ENCODE measurements at places on chromosomes 7 and 10.

GRCh38 chr7:16399916-16400892, 21.1 kb downstream of the CRPPA start:
- DNase-seq, result no peak

- no peak for DNase-seq
Measured at GRCh38 chr10:47252093-47252780, 47.8 kb upstream of the GDF10 start.

GRCh38 chr10:14774797-14775196, at the start of gene FAM107B:
FAM107B (minus strand) TSS chr10:14774897; CDS start chr10:14774663, 234 bp downstream.
- DNase-seq, result no peak

- no peak for DNase-seq
Measured at GRCh38 chr10:127612-128432, 7.4 kb upstream of the ZMYND11 start.

- DNase-seq, result no peak
Measured at GRCh38 chr10:75396631-75397495, 4.7 kb downstream of the ZNF503 start.

- no peak for DNase-seq
Measured at GRCh38 chr7:19491821-19492452, 216.9 kb downstream of the POLR1F start.

DNA sequence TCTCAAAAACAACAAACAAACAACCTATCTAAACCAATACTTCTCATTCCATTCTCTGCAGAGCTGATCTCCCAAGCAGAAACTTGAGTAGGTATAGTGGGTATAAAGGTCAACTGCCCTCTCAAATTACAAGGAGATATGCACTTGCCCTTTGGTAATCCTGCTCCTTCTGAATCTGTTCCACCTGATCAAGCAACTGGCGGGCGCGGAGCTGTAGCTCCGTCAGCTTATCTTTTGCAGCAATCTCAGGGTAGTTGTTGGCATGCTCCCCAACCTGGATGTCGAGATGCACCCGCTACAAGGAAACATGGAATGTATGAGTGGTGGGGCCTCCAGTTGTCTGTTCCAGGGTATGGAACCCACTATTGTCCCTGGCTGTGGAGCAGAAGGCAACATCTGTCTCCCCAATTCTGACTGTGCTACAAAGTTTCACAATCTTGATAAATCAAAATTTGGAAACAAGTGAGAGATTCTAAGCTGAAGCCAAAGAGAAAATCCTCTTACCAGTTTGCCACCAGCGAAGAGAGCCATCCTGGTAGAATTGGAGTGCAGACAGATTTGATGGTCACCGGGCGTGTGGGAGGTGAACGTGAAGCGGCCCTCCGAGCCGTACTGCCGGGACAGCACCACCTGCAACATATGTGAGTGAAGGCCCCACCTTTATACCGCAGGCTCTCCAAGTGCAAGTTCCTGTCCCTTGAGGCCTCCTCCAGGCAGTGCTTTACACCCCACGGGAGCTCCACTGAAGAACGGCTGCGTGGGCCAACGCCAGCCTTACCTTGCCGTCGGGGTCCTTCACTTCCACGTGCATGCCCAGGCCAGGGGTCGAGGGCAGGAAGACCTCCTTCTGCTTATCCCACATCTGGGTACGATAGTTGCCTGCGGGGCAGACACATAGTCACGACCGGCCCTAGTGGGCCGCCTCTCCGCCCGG, 819 bp downstream of the TMED4 start:
- DNase-seq, result no peak

DNA sequence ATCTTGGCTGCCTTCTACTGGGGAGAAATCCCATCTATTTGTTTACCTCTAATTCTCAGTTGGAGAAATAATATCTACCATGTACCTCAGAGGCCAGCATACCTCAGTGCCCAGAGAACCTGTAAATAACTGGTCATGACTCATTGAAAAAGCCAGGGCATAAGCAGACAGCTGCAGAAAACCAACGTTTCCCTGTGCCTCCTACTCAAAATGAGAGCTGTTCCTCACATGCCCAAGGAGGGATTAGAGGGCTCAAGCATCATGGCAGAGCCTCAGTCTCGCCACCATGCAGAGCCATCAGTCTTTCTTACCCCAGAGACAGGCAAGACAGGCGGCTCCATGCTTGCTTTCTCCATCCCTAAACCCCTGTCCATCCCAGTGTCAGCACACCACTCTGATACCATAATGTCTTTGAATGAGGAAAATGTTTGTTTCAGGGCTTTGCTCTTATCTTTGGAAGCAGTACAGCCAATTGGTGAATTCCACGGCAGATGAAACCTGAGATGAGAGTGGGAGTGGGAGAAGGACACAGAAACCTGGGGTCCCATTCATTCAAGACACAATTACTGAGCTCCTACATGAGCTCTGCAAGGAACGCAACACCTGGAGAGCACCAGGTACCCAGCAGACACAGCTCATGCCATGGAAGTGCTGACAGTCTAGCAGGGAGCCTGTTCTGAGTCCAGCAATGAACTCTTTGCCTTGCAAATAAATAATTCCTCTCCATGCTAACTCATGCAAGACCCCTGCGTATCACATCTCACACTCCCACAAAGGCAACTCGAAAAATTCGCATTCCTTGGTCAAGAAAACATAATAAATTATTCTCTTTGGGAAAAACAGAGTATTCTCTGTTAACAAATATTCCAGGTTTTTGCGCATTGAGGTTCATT, 21.1 kb downstream of the PON1 start:
- no peak for DNase-seq

- no peak for DNase-seq
Measured at GRCh38 chr10:86409183-86409582, 42.6 kb upstream of the GRID1 start.

DNA sequence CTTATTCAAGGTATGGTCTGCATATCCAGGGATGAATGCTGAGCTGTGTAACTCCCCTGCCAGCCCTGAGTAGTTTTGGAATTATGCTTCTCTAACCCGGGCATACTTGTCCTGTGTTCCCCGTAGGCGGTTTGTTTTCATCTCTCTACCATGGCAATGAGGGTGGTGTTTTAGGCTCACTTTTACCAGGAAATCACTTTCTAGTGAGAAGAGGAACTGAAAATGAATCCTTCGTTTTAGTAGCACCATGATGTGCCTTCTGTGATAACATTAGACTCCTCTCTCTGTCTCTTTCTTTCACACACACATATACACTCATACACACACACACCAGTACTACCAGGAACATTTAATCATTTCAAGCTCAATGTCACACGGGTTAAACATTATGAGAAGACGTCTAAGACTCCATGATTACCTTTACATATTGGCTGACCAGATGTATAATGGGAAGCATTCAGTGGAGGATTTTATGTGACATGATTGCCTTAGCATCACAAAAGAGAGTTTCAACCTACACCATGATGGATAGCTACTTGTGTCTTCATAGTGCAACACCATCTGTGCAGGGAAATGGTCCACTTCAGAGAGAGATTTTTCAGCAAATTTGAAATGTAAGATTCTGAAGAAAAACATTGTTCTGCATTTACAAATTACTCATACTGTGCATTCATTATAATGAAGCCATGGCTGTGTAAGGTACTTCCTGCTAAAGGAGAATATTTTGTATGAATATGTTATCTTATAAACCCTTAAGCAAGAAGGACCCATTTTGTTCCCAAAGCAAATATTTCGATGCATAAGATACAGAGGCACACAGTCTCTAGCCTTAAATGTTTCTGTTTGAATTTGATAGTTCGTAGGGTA, 31.0 kb upstream of the PFKP start:
- no peak for DNase-seq

GRCh38 chr10:12504628-12505027, 155.3 kb downstream of the CAMK1D start:
- no peak for DNase-seq

DNA sequence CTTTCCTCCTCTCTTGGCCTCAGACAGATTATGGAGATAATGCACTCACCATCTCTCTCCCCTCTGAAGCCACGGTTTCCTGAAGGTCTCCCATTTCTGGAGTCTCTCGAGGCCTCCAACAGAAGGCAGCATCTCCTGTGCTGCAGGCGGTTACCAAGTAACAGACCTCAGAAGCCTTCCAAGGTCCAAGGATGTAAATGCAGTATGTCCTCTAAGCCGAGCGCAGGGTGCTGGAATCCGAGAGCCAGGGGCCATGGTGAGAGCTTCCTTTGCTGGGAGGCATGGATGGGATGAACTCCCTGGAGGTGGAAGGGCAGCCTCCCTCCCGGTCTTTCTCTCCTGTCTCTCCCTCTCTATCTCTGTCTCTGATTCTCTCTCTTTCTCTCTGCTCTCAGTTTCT, 79.8 kb downstream of the ADARB2 start:
- no peak for DNase-seq

DNA sequence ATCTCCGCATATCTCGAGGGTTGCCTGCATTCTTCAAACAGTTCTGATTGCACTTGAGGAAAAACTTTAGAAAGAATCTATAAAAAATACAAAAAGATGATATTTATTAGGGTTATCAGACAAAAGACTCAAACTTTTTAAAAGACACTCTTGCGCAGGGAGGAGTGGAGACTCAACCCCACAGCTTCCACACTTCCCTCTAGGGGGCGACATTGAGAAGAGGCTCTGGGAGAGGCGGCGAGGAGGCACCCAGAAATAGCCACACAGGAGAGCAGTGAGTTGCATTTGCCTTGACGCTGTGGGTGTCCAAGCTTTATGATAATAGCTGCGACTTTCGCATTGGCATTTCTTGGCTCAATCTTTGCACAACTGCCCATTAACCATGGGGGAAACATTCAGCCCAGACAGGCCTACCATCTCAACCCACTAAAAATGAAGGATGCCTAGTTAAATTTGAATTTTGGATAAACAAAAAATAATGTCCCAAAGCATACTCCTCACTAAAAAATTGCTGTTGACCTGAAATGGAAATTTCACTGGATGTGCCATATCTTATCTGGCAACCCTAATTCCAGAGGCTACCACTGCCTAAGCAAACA, 86.2 kb downstream of the EBF3 start:
- DNase-seq, result no peak

GRCh38 chr7:16762177-16762576, 8.6 kb downstream of the TSPAN13 start:
- DNase-seq, result no peak

- no peak for DNase-seq
Measured at GRCh38 chr10:56095506-56096225, 265.4 kb downstream of the ZWINT start.

GRCh38 chr10:17851611-17852010, 42.5 kb downstream of the MRC1 start:
- DNase-seq, result no peak

GRCh38 chr10:67780759-67781538, 57.0 kb downstream of the DNAJC12 start:
- no peak for DNase-seq

- DNase-seq, result no peak
Measured at GRCh38 chr7:85074016-85074415, 112.8 kb downstream of the SEMA3D start.

GRCh38 chr10:102261196-102261595, 15.9 kb downstream of the GBF1 start:
- no peak for DNase-seq

- no peak for DNase-seq
Measured at GRCh38 chr10:106957823-106958588, 206.5 kb downstream of the SORCS1 start.

- DNase-seq, result no peak
Measured at GRCh38 chr10:13528123-13528874, 515 bp downstream of the BEND7 start.

DNA sequence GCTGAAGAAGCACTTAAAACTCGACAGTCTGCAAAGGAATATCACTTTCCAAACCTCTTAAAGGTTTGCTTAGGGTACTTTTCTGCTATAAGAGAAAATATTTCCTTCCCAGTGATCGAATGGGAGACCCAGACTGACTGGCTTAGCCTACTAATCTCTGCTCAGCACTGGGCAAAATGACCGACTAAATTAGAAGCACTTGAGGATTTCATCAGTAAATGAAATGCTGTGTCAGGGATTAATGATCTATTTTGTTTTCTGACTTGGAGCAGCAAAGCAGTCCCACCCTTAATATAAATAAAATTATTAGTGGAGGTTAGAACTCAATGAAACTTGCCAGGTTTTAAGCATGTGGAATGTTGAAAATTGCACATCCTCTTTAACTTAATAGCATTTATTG, 411.6 kb downstream of the NEBL start:
- no peak for DNase-seq

DNA sequence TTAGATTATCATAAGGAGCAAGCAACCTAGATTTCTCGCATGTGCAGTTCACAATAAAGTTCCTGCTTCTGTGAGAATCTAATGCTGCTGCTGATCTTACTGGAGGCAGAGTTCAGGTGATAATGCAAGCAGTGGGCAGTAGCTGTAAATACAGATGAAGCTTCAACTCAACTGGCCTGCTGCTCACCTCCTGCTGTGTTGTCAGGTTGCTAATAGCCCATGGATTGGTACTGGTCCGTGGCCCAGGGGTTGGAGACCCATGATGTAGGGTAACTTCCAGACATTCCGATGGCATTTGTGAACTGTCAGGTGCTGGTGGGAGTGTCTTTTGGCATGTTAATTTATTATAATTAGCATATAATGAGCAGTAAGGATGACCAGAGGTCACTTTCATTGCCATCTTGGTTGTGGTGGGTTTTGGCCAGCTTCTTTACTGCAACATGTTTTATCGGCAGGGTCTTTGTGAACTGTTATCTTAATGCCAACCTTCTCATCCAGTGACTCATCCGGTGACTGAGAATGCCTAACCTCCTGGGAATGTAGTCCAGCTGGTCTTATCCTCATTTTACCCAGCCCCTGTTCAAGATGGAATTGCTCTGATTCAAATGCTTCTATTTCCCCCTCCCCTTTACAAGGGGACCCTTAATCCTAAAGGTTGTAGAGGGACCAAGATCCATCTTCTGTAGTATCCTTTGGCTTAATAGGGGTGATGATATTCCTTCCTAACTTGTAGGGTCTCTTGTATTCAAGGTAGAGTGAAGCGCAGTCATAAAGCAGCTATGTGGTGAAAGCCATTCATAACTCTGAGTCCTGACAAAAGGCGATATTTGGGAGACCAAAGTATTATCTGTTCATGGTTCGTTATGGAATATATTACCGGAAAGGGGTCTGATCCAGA, 165.8 kb downstream of the CCSER2 start:
- DNase-seq, result no peak

- no peak for DNase-seq
Measured at GRCh38 chr7:142793156-142793555, 22.4 kb downstream of the PRSS2 start.

DNA sequence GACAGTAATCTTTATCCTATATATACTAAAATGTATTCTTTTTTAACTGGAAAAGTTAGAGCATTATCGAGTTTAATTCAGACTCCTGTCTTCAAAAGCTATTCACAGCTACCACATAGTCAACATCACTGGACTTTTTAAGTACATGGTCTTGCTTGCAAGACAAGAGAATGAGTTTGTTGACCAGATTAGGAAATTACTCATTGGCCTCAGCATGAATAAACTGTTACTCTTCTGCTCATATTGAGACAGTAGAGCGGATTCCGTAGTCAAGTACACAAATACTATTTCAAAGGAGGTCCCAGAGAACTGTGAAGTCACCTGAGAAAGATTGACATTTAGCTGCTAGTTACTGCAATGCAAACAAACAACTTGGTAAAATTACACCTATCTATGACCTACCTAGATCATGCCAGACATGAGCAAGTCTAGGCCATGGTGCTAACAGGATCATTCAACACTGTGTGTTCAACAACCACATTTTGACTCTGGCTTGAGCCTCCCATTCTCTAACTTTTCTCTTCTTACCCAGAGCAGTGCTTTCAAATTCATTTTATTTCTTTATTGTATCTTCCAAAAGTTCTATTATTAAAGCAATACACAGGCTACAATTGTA, 280.9 kb downstream of the NEBL start:
- no peak for DNase-seq

Data from NCI-H2081 treated with DMSO at 0.1 percent for 48 hours (cell line).